Spleen (tissue), 13 donors: ENCODE measurements at places on chromosomes 11 and 22. TPM values are rescaled to one million over a fixed set of nuclear protein-coding genes. Genes with fewer than 3 reads are reported as not detected.

NDUFC2 gene
- 95.0 TPM for total RNA-seq

QSER1 gene
- 19.7 TPM for total RNA-seq

DNA sequence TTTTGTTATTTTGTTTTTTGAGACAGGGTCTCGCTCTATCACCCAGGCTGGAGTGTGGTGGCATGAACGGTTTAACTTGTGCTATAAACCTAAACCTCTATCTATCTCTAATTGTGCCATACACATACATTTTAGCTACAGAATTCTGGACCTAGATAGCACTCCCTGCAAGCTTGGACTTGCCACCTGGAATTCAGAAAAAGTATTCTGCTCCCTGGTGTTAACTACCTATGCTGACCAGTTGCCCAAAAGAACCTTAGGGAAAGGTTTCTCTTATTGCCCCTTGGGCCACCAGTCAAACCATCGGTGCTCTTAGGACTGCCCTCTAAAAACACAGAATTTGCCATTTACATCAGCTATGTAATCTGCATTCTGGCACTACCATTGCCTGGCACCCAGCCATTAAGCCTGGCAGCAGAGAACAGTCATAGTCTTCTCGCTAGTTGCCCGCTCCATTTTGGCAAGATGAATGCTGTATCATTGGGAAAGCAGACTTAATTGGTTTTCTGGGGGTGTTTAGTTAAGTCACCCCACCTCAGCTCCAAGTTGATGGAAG lies 55.3 kb downstream of the ETS1 start:
- no peak for DNase-seq

DNA sequence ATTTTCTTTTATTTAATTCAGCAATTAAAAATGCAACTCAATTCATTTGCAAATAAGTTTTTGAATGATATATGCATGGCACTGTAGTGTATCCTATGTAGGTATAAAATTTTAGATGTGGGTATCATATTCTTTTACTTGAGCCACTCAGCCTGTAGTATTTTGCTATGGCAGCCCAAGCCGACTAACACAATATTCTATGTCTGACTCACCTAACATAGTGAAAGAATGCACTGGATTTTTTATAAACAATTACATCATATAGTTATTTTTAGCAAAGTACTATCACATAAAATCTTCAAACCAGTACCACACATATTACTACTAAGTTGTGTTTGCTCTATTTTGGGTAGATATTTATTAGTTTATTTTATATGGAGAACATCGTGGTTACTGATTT lies 21.9 kb upstream of the GRIA4 start:
- DNase-seq = no peak

- DNase-seq = no peak
Observed at GRCh38 chr22:30054067-30054763, 26.0 kb upstream of the HORMAD2 start.
